ENCODE measurements at places on chromosomes 13 and 19.

- no peak for DNase-seq
Measured at GRCh38 chr19:31516756-31517155, 167.5 kb upstream of the TSHZ3 start.

DNA sequence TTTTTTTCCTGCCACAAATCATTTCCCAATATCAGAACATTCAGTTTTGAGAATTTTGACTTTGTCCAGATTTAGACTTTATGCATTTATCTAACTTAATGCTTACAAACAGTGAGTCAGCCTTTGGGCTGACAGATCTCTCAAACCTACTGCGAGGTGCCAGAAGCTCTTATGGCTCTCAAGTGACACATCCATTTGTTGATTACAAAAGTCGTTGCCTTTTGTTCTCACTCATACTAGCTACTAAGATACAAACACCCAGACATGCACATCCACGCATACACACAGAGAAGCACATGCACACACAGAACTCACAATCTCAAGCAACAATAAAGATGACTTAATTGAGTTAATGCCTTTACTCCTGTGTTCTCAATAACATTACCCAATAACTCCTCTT lies 1147.5 kb downstream of the DIAPH3 start:
- DNase-seq = no peak

- no peak for DNase-seq
Measured at GRCh38 chr19:5215431-5215830, 125.2 kb downstream of the PTPRS start.

DNA sequence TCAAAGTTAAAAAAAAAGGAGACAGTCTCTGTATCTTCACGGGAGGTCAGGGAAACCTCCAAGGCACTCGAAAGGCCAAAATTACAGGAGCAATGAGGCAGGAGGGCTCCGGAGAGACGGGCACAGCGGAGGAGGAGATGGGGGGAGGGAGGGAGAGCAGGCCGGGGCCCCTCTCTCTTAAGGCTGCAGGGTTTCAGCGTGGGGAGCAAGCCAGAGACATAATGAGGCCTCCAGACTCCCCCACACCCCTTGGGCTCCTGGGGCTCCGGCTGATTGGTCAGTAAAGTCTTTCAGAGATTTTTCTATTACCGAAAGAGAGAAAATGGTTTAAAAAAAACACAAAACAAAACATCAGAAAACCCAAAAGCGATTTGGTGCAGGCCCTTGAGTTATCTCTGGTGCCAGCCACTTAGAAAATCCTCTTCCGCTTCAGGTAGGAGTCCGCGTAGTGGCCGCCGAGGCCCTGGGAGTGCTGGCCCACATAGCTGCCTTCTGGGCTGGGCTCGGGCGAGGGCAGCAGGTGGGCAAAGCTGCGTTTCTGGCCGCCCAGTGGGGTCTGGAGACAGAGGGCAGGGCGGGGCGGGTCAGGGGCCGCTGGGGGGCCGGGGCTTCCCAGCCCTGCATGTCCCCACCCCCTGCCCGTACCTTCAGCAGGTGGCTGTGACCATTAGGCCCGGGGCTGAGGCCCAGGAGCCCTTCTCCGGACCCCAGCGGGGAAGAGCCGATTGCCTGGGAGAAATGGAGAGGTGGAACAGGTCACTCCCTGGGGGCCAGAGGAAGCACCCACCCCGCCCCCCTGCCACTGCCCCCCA lies 1.4 kb upstream of the FDX2 start:
- DNase-seq = no peak

GRCh38 chr19:17602872-17603510 lies 47.5 kb downstream of the COLGALT1 start:
- DNase-seq = no peak
